Suprapubic skin (tissue), 4 donors: ENCODE measurements at places on chromosomes 5 and 9. TPM values are rescaled to one million over a fixed set of nuclear protein-coding genes. Genes with fewer than 3 reads are reported as not detected.

PRSS3 gene
- 14.1 TPM for total RNA-seq

HMHB1 gene
- not detected for total RNA-seq

NR4A3 gene
- total RNA-seq = 3.5 TPM

ATP10B gene
- total RNA-seq = 40.8 TPM

DNA sequence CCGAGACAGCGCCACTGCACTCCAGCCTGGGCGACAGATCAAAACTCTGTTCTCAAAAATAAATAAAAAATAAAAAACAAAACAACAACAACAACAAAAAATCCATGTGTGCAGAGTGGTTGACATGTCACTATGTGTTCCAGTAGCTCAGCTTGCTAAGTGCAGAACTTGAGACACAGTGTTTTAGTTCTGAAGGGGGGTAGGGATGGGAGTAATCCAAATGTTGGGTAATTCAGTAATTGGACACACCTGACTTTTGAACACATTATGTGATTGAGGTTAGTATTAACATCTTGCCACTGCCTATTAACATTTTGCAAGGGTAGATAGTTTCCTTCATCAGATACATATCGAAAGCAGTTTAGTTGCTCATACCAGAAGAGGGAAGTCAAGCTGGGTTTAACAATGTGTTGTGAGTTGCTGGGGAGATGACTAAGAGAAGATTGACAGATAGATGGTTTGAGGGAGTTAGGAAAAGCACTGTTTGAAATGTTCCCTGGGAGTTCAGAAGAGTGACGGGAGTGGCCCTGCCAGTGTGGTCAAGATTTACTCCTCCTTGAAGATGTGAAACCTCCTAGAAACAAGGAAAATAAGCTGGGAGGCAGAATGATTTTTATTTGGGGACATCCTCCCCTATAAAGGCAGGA is 928 bp downstream of the HACD4 start:
- H3K4me1 ChIP-seq = peaks cover 13% of the 10 kb centered on the region
- H3K36me3 ChIP-seq = no peaks in the 10 kb centered on the region
- peak overlapping the region; percentile 56 for H3K27ac ChIP-seq
- DNase-seq = no peak

DNA sequence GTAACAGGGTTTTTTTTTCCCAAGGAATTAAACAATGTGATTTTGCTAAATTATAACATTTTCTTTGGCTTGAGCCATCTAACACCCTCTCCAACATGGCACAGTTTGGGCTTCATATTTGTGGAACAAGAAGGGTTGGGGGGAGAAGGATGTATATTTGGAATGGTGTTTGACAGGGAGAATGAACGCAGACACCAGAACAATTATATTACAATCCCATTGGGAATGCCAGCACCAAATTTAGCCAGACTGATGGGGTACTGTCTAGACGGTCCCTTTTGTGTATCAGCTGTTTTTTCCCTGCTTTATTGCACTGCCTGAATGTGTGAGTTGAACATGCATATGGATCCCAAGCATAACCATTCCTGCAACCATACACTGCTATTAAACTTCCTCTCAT is 130.9 kb upstream of the TMEM161B start:
- H3K4me3 ChIP-seq = no peak overlapping the region
- no peak for DNase-seq
- no peaks in the 10 kb centered on the region for H3K27me3 ChIP-seq
- H3K4me1 ChIP-seq = no peaks in the 10 kb centered on the region
- H3K27ac ChIP-seq = no peak overlapping the region

- no peaks in the 10 kb centered on the region for H3K4me1 ChIP-seq
- H3K27me3 ChIP-seq = no peaks in the 10 kb centered on the region
- no peak for DNase-seq
- no peaks in the 10 kb centered on the region for H3K36me3 ChIP-seq
Measured at GRCh38 chr5:53873235-53873634, 312.8 kb downstream of the NDUFS4 start.

DNA sequence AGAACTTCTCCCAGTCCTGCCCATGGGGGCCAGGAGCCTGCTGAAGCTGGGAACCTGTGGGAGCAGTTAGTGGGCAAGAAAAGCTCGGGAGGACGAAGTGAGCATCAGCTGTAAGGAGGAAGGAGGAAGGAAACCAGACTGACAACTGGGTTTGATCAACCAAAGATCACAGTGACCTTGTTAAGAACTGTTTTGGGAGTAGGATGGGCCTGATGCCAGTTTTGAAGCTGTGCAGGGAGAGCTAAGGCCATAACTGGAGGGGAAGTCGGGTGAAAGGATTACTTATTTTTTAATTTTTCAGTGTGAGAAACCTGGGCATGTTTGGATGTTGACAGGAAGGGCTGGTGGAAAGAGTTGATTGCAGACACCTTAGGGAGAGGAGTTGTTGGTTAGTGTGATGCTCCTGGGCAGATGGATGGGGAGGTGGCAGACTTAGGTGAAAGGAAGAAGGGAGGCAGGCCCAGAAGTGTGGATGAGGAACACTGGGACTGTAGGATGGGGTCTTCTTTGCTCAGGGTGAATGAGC is 58.3 kb upstream of the KLF4 start:
- no peaks in the 10 kb centered on the region for H3K36me3 ChIP-seq
- DNase-seq = no peak
- peak overlapping the region; percentile 16 for H3K4me3 ChIP-seq
- no peaks in the 10 kb centered on the region for H3K27me3 ChIP-seq
- peak overlapping the region; percentile 85 for H3K27ac ChIP-seq

- no peak overlapping the region for H3K27ac ChIP-seq
- peaks cover 6% of the 10 kb centered on the region for H3K36me3 ChIP-seq
- no peak overlapping the region for H3K4me3 ChIP-seq
- DNase-seq = no peak
Measured at GRCh38 chr5:142915813-142916424, 145.7 kb downstream of the ARHGAP26 start.

DNA sequence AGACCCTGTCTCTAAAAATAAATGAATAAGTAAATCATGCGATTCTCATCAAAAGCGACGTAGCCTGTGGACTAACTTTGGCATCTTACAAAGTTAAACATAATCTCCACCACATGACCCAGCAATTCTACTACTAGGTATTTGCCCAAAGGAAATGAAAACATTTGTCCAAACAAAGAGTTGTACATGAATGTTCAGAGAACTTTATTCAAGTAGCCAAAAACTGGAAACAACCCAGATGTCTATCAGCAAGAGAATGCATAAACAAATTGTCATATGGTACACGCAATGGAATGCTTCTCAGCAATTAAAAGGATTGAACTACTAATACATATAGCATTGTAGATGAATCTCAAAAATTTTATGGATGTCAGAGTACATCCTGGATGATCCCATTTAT is 82.6 kb downstream of the ADRB2 start:
- no peaks in the 10 kb centered on the region for H3K36me3 ChIP-seq
- no peak overlapping the region for H3K4me3 ChIP-seq
- H3K27ac ChIP-seq = no peak overlapping the region
- H3K27me3 ChIP-seq = no peaks in the 10 kb centered on the region
- DNase-seq = no peak

- no peak for DNase-seq
- peaks cover 11% of the 10 kb centered on the region for H3K4me1 ChIP-seq
- H3K4me3 ChIP-seq = no peak overlapping the region
- no peaks in the 10 kb centered on the region for H3K27me3 ChIP-seq
- no peak overlapping the region for H3K27ac ChIP-seq
Measured at GRCh38 chr9:71644819-71645362, 123.4 kb downstream of the CEMIP2 start.

DNA sequence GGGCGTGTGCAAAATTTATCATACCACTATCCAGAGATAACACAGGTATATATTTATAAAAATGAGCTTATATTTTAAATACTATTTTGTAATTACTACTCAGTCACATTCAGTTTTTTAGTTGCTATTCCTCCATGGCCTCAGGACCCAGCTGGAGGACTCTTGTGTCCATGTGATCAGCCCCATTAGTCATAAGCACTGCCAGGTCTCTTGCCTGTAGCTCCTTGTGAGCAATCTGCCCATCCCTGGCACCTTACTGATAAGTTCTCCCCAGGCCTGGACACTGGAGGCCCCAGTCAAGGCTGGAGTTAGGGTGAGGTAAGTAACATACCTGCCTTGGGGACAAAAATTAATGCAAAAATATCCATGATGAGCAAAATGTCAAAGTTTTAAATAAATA is 29.5 kb upstream of the ADRB2 start:
- no peaks in the 10 kb centered on the region for H3K4me1 ChIP-seq
- no peak overlapping the region for H3K27ac ChIP-seq
- no peak overlapping the region for H3K4me3 ChIP-seq
- DNase-seq = no peak
- H3K36me3 ChIP-seq = no peaks in the 10 kb centered on the region

DNA sequence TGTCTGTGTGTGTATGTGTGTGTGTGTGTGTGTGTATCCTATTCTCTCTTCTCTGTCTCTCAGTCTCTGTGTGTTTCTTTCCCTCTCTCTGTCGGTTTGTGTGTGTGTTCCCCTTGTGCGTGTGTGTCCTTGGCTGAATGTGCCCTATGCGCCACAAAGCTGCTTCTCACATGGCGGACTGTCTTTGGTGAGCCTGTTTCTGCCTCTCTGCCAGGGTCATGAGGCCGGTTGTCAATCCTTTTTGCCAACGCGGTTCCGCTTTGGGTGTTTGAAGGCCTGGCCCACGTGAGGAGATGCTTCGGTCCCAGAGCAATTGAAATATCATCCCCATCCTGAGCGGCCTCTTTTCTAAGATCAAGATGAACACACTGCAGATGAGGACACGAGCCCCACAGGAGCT is 476.0 kb downstream of the SPATA31A7 start:
- no peaks in the 10 kb centered on the region for H3K27me3 ChIP-seq
- H3K4me1 ChIP-seq = no peaks in the 10 kb centered on the region
- no peak overlapping the region for H3K27ac ChIP-seq
- no peak overlapping the region for H3K4me3 ChIP-seq
- no peak for DNase-seq
